ENCODE measurements at places on chromosomes 16 and 17.
A peak's percentile ranks its signal among the peaks of the same experiment; 100 is the strongest.

DNA sequence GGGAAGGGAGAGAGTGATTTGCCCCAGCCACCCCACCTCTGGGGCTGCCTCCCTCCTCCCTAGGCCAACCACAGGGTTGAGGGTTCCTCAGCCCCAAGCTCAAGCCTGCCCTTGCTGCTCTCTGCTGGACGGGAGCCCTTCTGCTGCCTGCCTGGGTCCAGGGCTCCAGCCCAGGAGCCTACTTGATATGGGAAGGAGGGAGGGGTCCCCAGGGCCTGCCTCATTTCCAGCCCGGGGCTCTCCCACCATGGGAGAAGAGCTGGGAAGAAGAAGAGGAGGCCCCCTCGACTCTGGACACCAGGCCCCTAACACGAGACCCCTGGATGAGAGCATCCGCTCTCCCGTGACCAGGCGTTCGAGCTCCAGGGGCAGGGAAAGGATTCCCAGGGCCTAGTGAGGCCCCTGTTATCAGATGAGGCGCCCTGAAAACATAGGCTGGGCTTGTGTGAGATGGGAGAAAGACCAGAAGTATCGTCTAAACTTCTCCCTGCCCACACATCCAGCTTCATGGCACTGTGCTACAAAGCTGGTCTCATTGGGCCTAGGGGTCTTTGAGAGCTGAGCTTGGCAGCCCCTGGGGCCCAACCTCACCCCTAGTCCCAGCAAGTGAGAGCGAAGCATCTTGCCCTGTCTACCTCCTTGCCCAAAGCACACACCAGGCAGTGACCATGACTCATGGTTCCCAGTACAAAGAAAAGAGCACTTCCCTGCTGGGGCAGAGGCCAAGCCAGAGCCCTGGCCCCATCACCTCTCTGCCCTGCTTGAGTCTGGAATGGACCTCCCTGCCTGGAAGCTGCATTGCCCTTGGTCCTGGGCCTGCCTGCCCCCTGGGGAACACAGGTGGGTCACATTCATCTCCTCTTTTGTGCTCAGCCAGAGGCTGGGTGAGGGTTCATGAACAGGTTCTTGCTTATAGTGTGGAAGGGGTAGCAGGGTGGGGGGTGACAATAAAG is 987 bp downstream of the SLC16A5 start:
- peak; percentile 20 for DNase-seq

- no peak for DNase-seq
Observed at GRCh38 chr17:73643001-73643851, 1.0 kb downstream of the SDK2 start.

GRCh38 chr17:35089586-35090296 is 26.2 kb upstream of the RFFL start:
- DNase-seq, result peak; percentile 52

DNA sequence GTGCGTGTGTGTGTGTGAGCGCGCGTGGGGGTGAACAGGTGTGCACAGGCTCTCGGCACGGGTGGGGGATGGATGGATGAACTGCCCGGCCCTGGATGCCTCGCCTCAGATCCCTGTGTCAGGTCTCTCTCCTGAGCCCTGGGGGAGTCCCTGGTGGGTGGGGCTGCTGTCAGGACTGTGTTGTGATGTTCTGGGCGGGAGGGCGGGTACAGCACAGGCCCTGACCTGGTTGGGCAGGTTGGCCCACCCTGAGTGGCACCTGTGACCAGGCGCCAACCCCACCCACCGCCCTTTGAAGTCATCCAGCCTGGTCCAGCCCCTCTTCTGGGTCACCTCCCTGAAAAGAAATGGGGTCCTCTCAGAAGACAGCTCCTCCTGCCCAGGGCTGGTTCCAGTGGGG is 41.6 kb upstream of the TAC4 start:
- no peak for DNase-seq

DNA sequence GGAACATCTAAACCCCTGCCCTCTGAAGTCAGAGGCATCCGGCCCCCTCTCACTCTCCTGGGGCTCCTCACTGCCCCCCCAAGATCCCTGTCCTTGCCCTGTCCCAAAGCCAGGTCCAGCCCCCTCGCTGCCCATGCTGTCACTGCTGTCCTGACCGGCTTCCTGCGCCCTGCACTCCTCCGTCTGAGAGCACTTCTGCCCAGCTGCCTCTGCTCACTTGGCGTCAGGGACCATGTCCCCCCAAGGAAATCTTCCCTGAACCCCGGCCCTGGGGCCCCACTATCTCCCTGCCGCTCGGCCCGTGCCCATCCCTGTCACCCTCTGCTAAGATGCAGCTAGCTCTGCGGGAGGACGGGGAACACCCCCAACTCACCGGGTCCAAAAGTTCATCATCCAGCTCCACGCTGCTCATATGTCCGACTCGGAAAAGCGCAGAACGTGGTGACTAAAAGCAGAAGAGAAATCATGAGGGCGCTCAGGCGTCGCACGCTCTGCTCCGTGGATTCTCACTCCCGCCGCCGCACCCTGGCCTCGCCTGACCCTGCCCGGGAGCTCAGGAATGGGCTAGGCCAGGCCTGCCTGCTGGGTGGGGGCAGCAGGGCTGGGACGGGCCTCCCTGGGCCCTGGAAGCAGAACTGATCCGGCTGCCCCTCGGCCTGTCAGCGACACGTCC is 9.8 kb downstream of the CLCN7 start:
- DNase-seq, result no peak

GRCh38 chr16:48366165-48367093 is 18.8 kb downstream of the SIAH1 start:
- peak; percentile 89 for DNase-seq

- peak; percentile 63 for DNase-seq
Observed at GRCh38 chr17:72370819-72371218, 250.0 kb downstream of the SOX9 start.

All from fibroblast of skin of right biceps (primary cell).